NCI-H1105 (cell line): ENCODE measurements at places on chromosomes 13 and 19.
A peak's percentile ranks its signal among the peaks of the same experiment; 100 is the strongest.

- DNase-seq = peak; percentile 95
Observed at GRCh38 chr19:38263689-38264485, 486 bp upstream of the SPINT2 start.

DNA sequence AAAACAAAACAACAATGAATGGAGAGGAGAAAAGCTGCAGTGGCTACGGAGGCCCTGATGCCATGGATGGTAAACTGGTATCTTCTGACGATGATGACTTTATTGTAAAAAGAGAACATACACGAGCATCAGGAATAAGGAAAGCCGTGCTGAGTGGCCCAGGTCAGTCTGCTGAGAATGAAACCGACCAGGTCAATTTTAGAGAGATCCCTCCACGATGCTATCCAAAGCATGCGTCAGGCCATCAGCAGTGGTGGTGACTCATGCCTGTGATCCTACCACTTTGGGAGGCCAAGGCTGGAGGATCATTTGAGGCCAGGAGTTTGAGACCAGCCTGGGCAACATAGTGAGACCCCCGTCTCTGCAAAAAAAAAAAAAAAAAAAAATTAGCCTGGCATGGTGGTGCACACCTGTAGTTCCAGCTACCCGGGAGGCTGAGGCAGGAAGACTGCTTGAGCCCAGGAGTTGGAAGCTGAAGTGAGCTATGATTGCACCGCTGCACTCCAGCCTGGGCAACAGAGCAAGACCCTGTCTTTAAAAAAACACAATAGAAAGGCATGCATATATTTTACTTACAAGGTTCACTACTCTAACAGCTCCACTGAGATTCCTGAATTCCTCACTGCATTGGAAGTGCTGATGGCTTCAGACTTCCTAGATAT, 62.3 kb downstream of the GADD45B start:
- DNase-seq = no peak

- no peak for DNase-seq
Observed at GRCh38 chr19:8336072-8336569, 6.9 kb downstream of the KANK3 start.

DNA sequence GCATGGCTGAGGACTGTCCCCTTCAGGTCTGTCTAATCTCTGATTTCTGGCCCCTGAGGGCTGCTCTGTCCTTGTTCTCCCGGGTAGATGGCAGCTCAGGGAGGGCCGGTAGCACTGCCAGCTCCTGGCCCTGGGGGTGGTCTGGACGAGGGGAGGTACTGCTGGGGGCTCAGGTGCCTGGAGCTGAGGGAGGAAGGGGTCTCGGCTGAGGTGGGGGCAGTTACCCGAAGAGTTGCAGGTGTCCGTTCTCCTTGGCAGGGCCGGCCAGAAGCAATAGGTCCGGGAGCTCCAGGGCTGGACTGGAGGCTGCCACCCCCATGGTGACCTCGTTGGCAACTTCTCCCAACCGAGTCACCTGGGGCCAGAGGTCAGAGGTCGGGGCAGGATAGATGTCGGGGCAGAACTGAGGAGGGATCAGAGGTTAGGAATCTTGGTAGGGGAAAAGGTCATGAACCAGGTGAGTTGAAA, 1.2 kb upstream of the EMC10 start:
- DNase-seq = no peak

DNA sequence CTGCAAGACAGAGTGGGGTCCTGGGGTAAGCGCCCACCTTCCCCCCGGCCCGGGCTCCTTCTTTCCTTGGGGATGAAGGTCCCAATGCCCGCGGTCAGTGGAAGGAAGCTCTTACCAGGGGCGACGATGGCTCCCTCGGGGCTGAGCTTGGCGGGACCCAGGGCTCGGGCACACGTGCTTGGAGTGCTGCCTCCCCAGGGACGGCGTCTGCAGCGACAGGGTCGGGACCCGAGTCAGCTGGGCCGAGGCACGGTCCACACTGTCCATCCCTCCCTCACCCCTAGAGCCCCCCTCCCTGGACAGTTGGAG, 3.5 kb downstream of the JSRP1 start:
- no peak for DNase-seq

GRCh38 chr19:34788074-34788473, 15.1 kb upstream of the ZNF599 start:
- no peak for DNase-seq

DNA sequence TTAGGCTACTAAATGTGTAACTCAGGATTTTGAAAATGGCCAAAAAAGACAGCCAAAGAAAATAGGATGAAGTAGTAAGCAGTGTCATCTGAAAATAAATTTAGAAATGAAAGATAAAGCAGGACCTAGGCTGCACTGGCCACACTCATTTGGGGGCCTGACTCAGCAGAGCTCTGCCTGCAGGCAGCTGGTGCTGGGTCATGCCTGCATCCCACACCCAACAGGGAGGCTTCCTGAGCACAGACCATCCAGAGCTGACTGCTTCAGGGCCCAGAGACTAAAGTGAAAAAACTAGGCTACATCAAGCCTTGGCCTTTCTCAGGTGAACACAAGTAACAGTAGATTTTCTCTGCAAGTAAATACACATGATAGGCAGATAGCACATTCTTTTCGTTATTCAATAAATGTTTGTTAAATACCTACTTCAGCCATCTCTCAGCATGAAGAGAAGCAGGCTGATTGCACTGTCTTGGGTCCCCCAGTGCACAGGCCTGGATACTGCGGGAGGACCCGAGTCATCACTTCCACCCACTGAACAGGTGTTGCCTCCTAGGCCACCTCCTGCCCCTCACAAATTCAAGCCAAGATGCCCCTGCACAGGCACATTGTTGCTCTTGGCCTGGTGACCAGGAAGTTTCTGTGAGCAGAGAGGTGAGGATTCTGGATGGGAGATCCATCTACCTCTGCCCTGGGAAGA, 284.0 kb downstream of the OXGR1 start:
- no peak for DNase-seq

DNA sequence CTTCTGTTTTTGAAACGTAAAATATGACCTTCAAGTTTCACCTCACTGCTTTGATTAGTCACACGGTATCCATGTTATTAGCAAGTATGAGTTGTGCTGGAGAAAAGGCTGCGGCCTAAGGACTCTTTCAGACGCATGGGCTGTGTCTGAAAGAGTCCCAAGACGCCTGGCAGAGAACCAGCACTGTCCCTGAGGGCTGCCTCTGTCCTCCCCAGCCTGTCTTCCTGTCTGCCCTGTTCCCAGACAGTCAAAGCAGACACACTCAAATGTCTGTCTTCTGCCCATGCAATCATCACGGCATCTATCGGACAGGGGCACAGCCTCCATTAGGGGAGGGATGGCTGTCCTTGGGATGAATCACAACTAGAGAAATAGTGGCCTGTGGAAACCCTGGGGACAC, 65.5 kb downstream of the DPY19L3 start:
- DNase-seq = no peak

GRCh38 chr13:37645181-37645740, 46.7 kb upstream of the POSTN start:
- DNase-seq = no peak

DNA sequence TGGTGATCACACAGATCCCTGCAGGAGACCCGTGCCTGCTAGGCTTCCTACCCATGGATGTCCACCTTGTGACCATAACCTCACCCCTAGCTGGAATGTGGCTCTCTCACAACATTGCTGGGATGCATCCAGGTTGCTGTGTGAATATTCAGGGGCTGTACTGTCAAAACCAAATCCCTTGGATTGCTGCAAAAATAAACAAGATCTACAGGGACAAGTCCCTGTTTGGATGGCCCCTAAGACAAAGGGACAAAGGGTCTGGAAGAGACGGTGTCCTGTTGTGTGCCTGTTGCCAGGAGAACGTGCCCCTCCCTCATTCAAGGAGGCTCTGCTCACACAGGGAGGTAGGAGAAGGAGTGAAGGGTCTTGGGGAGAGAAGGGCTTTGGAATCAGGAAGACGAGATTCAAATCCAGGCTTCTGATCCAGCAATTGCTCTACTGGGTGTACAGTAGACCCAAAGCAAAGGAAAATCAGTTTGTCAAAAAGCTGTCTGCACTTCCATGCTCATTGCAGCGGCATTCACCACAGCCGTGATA, 89.2 kb upstream of the WASF3 start:
- DNase-seq = no peak

- DNase-seq = no peak
Observed at GRCh38 chr13:52461265-52461664, 6.0 kb downstream of the CKAP2 start.

DNA sequence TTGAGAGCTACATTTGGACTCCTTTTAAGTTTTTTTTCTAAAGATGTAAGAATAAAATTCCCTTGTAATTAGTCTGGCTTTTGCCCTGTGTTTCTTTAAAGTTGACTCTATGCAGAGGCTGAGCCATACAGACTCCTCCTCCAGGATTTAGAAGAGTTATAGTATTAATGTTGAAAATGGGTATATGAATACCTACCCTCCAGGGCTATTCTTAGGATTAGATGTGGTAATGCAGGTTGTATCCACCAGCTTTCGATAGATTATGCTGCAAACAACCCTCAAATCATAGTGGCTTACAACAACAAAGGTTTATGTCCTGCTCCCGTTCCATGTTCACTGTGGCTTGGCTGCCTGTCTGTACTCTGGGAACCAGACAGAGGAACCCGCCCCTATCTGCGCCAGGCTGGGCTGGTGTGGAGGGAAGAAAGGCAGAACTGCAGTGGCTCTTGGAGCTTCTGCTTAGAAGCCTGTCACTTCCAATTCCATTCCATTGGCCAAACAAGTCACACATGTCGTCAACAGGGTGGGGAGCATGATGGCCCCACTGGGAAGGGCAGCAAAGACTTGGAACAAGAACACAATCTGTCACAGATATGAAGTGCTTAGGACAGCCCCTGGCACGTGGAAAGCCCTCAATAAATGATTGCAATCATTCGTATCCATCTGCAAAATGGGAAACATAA, 290.8 kb downstream of the FOXO1 start:
- DNase-seq = no peak

DNA sequence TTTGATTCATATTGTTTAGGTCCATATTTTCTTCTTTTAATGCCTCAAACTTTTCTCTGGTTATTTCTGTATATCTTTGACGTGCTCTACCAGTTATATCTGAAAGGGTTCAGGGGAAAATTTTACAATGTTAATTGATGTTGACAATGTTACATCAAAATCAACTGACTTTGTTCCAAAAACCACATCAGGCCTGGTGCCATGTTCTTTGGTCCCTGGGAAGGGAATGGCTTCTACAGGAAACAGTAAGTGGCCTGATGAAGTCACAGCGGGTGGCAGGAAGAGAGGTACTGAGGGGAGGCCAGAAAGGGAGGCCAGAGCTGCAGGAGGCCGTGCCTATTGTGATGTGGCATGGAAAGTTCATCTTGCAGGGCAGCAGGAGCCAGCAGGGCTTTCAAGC, 38.2 kb downstream of the CEP89 start:
- DNase-seq = no peak

DNA sequence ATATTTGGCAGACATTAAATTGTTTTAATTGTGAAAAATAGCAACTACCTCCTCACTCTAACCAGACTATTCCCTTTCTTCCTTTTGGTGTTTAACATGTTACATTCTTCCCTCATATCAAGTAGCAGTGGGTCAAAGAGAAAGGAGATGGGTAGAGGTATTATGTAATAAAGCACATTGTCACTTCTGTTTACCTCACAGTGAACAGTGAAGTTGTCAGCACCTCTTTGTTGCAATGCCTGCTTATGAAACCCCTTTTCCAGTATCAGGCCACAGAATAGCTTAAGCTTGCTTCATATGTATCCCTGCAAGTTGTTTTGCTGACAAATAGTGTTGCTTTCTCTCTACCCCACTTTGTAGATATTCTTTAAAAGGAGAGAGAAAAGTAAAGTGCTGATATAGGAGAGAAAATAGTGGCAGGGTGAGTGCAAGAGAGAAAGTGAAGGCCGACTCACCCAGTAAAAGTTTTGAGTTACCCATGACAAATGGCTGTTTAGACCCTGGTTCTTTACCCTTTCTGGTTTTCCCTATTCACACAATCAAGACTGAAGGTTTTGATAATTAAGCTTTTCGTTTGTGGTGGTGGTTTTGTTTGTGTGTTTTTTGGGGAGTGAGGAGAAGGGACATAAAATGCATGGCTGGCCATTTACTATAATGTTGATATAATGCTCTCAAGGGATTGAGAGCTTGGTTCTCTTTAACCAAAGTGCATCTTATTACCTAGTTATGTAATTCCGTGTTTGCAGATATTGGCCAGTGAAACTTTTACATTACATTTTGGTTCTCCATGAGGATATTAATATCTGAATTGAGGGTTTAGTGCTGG, 3.7 kb downstream of the ITM2B start:
- no peak for DNase-seq

DNA sequence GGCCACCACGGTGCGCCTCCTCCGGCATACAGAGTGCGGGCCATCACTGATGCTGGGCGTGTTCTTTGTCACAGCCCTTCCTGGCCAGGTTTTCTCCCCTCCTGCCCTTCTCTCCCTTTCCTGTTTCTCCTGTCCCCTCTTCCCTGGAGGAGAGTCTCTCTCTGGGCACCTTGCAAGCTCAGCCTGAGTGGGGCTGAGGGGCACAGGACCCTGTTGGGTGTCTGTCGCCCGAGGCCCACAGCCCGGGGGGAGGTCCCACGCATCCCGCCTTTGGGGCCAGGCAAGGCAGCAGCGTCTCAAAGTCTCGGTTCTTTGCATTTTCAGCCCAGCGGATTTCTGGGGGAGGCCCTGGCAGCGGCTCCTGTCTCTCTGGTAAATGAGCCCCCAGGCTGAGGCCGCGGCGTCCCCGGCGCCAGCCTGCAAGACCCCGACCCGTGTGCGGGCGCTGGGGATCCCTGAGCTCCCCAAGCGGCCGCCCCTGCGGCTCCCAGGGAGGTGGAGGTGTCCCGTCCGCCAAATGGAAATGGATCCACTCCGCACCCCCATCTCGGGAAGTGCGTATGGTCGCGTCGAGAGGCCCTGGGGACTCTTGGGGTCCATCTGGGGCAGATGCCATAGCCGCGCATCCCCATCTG, 47.2 kb downstream of the COMP start:
- no peak for DNase-seq

DNA sequence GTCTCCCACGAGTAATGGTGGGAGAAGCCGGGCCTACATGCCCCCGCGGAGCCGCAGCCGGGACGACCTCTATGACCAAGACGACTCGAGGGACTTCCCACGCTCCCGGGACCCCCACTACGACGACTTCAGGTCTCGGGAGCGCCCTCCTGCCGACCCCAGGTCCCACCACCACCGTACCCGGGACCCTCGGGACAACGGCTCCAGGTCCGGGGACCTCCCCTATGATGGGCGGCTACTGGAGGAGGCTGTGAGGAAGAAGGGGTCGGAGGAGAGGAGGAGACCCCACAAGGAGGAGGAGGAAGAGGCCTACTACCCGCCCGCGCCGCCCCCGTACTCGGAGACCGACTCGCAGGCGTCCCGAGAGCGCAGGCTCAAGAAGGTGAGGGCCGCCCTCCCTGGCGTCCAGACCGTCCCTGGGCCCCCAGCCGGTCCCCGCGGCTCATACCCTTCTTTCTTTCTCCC, 1.4 kb upstream of the USF2 start:
- DNase-seq = no peak

DNA sequence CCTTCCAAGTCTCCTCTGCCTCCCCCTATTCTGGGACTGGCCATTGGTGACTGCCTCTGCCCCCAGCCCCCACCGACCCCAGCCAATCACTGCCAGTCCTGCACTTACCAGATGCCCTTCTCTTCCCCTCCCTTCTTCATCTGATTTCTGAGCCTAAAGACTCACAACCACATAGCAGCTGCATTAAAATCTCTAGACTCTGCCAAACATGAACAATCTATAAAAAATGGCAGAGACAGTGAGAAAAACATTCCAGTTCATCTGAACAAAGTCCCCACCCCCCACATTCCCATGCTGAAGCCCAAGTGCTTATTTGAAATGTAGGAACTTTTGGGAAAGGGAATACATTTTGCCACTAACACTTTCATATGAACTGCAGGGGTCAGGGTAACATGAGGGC, 60.8 kb downstream of the KCTD12 start:
- DNase-seq = no peak
